ENCODE measurements at places on chromosomes 2 and 18.

DNA sequence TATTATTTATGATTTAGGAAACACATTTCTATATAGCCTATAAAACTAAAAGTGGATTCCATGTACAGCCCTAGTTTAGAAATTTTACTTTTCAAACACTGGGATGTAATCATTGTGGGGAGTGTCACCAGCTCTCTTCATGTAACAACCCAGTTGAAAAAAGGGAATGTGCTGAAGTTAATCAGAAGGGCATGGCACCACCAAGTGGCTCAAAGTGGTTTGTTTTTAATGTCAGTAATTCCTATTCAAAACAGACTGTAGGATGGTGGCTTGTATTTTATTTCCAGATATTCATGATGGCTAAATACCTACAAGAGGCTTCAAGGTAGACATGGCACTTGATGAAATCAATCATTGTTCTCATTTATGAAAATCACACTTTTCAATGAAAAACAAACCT is 58.1 kb upstream of the TMEM182 start:
- DNase-seq, result no peak

DNA sequence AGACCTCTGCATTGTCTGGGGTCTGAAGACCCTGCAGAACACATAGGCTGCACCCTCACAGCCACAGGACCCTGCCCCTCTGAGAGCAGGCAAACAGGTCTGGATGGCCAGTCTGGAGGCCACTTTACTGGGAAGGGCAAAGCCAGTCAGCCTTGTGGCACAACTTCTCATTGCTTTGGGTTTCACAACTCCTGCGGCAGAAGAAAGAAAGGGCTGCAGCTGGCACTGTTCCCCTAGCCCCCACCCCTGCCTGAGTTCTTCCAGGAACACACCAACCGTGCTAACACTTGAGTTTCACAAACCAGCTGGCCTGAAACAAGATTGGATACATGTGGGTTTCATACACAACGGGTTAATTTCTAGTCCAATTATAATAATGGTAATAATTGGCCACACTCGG is 276.5 kb upstream of the MGAT5 start:
- DNase-seq, result no peak

DNA sequence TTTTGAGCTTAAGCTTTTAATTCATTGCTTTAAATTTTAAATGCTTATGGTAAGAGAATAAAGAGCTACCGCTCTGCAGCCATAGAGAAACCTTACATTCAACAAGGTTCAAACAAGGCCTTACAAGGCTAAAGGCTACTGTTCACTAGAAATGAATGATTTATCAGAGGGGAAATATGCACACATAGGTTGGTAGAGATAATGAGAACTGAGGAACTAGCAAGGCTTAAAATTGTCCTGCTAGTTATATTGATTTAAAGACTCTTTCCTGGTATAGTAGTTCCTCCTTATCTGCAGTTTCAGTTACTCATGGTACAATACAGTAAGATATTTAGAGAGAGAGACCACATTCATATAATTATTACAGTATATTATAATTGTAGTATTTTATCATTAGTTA is 193.4 kb downstream of the WDR7 start:
- no peak for DNase-seq

- no peak for DNase-seq
These were observed 263.8 kb downstream of the EIPR1 start for GRCh38 chr2:3113769-3114168.

DNA sequence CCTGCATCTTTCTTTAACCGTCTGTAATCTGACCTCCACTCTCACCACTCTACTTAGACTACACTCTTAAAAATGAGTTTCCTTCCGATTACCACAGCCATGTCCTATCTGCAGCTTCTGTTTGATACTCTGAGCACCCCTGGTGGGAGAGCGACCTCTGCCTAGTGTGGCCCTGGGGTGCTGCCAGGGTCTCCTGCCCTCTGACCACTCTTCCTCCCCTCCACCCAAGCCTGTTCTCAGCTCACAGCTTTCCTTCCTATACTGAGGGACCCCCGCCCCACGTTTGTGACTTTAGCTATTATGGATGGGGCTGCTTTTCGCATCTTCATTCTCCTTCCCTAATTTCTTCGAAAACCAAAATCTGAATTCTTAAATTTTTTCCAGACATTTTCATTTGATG is 132.7 kb downstream of the KCTD1 start:
- DNase-seq, result no peak

DNA sequence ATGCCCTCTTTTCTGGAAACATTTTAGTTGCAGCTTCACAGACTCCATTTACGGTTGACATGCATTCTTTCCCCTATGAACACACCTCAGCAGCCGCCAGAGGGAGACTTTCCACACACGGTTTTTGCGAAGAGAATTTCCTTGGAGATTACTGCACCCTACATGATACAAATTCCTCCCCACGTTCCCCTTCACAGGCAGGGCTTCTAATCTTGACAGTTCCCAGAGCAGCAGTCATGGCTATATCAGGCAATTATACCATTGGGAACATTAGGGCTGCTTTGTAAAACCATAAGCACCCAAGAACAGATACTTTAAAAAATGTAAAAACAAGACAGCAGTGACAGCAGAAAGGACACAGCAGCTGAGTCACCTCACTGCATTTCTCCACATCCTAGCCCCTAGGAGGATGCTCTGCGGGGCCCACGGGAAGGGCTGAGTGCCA is 253.8 kb downstream of the TGIF1 start:
- peak; percentile 58 for DNase-seq

DNA sequence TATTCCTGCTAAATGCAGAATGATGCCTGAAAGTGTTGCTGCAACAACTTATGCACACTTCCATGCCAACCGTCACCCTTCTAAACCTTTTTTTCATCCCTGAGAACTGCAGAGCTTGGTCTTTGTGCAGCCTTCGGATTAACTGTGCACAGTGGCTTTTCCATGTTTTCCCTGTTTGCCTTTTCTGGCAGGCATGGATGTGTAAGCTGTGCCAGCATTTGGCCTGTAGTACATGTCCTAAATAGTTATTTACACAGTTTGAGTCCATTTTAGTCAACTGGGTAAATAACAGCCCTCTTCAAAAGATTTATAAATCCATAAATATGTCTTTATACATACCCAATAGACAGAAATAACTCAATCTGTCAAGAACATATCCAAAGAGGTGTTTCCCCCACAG is 31.5 kb downstream of the MEIS1 start:
- DNase-seq, result no peak

GRCh38 chr2:10466801-10467200 is 18.7 kb upstream of the ODC1 start:
- no peak for DNase-seq

- no peak for DNase-seq
These were observed 12.5 kb upstream of the PAX8 start for GRCh38 chr2:113291191-113291590.

DNA sequence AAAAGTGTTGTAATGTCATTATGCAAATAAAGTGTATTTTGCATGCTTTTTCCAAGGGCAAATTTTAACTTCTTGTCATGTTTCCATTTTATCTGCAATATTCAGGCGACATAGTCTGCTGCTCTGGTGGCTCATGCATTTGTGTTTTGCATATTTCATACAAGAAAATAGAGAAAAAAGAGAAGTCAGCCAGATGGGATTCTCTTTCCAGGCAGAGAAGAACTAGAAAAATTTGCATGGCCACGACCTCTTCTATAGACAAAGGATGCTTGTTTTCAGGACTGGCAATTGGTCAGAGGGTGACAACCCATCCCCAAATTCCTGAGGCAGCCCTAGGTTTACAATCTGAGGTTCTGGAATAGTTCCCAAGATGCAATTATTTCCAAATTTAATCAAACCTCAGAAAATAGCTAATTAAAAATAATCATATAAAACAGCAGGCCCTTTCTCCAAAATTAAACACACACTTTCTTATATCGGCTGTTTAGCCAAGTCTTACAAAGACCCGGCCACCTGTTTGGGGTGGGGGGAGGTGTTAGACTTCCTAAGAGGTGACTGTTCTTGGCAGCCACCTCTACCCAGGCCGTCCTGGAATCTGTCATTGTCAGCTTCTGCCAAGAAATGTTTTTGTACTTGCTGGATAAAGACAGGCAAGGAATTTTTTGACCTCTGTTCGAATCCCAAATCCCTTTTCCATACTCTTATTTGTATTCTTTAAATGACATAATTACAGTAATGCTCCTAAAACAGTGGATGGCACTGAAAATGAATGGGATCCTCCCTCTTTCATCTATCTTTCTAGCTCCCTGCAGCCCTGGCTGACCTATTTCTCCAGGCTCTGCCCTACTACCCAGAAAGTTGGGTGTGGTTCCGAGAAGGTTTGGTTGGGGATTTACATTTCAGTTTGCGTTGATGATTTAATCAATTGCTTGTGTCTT is 20.8 kb upstream of the SOS1 start:
- DNase-seq, result no peak

GRCh38 chr2:42028571-42029148 is 19.2 kb upstream of the PKDCC start:
- DNase-seq, result no peak

GRCh38 chr18:10563886-10564285 is 38.1 kb downstream of the NAPG start:
- DNase-seq, result no peak

DNA sequence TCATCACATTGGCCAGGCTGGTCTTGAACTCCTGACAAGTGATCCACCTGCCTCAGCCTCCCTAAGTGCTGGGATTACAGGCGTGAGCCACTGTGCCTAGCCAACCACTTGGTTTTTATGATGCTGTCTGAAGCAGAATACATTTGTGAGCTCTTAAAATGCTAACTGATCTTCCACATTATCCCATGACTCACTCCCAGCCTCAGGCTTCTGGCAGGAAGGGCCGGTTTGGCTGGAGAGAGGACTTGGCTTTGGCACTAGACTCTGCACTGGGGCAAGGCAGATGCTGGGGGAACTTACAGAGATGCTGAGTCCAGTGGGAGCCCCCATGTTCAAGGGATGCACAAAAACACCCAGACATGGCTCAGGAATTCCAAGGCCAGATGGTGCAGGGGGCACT is 40.5 kb upstream of the SH3BP4 start:
- no peak for DNase-seq

GRCh38 chr2:70946832-70947442 is 11.2 kb downstream of the ATP6V1B1 start:
- peak; percentile 32 for DNase-seq

DNA sequence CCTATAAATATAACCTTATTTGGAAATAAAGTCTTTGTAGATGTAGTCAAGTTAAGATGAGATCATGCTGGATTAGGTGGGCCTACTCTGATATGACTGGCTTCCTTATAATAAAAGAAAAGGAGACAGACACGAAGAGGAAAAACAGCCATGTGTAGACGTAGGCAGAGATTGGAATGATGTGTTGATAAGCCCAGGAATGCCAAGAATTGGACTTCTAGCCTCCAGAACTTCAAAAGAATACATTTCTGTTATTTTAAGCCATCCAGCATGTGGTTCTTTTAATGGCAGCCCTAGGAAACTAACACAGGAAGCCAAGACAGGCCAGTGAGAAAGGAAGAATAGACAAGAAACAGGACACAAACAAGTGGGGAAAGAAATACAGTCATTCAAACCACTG is 68.6 kb downstream of the NYAP2 start:
- no peak for DNase-seq

GRCh38 chr2:104938231-104938941 is 84.5 kb downstream of the POU3F3 start:
- no peak for DNase-seq

GRCh38 chr2:230227216-230227615 is 1.7 kb downstream of the SP140 start:
- no peak for DNase-seq

- DNase-seq, result no peak
These were observed 51.9 kb downstream of the VRK2 start for GRCh38 chr2:58098254-58099095.

GRCh38 chr2:10402062-10402585 is 46.0 kb downstream of the ODC1 start:
- no peak for DNase-seq

GRCh38 chr2:237124820-237125219 is 39.1 kb downstream of the COPS8 start:
- DNase-seq, result no peak

DNA sequence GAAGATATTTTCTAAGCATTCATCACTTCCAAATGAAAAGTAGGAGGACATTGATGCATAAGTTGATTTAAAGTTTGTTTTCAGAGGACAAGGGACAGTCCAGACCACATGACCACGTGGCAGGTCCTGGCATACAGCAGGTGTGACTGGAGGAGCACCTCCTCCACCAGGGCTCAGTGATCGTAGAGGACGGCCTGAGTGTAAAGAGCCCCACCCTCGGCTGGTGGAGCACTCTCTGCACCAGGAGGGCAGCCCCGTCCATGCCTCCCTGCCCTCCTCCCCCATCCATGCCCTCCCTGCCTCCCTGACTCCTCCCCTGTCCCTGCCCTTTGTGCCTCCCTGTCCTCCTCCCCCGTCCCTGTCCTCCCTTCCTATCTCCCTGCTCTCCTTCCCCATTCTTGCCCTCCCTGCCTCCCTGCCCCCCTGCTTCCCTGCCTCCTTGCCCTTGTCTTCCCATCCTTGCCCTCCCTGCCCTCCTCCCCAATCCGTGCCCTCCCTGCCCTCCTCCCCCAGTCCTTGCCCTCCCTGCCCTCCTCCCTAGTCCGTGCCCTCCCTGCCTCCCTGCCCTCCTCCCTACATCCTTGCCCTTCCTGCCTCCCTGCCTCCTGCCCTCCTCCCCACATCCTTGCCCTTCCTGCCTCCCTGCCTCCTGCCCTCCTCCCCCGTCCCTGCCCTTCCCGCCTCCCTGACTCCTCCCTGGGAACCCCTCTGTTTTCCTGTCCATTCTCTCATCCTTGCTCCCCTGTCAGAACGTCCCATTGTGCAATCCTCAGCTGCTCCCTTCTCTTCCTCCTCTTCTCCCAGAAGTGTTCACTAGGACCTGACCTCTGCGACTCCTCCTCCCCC is 47.9 kb downstream of the ANKMY1 start:
- no peak for DNase-seq

DNA sequence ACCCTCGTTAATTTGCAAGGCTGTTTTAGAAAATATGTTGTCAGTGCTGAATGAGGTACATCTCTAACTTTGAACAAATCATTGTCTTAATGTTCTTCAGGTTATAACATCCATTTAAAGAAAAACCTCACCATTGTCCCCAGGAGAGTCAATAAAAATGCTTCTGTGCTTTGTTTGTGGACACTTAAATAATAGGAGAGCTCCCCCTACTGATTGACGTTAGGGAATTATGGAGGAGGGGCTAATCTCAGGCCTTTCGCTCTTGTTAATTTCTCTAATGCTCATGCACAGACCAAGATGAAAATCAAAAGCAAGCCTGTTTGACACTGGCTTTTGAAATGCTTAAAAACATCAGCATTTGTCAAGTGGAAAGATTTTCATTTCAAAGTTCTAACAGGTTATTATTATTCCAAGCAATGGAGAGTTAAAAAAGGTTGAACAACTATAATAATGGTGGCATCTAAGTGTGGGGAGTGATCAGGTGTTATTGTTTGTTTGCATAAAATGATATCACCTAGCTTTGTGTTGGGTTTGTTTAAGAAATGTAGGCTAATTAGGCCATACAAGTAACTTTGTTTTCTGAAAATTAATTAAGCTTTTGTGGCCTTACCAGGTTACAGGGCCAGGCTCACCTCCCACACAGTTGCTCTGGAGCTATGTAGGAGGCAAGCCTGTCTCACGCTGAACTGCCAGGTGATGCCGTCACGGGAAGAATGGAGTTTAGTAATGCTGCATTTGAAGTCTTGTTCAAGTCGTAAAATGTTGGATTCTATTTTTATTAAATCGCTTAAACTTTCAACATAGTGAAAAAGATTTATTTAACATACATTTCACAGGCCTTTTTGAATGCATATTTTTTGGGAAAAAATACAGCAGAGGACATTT is 51.7 kb upstream of the SMIM21 start:
- DNase-seq, result peak; percentile 25

Measured in uterus (tissue), 4 donors.